Stomach (tissue), 19 donors: ENCODE measurements at places on chromosomes 7 and 10. TPM values are rescaled to one million over a fixed set of nuclear protein-coding genes. Genes with fewer than 3 reads are reported as not detected.

DNA sequence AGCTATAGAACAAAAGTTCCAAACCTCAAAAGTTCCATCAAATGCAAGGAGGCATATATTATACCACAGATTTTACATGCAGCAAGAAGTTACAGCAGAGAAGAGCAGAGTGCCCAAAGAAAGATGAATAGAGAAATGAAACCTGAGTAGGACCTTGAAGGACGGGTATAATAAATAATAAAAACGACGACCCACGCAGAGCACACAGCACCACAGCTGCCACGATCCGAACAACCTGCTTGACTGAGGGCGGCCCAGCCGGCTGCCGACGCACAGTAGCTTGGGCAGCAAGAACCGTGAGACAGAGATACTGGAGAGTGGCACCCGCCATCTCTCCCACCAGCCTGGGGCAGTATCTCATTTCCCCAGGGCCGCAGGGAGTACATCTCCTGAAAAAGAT, 79.0 kb downstream of the HIPK2 start:
- no peak for DNase-seq

DNA sequence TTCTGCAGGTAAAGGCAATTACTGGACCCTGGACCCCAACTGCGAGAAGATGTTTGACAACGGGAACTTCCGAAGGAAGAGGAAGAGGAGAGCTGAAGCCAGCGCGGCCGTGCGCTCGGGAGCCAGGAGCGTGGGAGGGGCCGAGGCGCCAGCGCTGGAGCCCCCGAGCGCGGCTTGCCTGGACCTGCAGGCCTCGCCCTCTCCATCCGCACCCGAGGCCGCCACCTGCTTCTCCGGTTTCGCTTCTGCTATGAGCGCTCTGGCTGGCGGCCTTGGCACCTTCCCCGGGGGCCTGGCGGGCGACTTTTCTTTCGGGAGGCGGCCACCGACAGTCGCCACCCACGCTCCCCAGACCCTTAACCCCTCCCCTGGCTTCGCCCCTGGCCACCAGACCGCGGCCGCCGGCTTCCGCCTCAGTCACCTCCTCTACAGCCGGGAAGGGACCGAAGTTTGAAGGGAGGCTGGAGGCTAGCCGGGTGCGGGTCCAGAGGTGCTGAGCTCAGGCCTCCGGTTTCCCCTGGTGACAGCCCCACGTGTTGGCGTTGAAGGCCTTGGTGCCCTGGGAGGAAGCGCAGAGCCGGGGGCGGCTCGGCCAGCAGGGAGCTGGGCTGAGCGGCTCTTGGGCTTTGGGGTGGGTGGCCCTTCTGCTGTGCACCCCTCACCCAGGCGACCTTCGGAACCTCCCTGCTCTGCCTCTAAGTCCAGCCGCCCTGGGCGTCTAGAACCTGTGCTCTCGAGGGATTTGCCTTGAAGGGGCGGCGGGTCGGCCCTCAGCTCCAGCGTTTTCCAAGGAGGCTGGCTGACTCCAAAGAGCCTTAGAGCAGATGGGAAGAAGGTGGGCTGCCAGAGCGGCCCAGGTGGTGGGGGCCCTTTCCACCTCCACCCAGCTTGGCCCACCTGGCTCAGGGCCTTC, 1.8 kb downstream of the FOXI2 start:
- DNase-seq: no peak

- DNase-seq: no peak
Observed at GRCh38 chr7:70504254-70504653, 627.7 kb upstream of the GALNT17 start.

- DNase-seq: no peak
Observed at GRCh38 chr10:97889461-97890265, 40.0 kb downstream of the GOLGA7B start.

GRCh38 chr10:79266084-79266483, 81.2 kb upstream of the PPIF start:
- no peak for DNase-seq

DNA sequence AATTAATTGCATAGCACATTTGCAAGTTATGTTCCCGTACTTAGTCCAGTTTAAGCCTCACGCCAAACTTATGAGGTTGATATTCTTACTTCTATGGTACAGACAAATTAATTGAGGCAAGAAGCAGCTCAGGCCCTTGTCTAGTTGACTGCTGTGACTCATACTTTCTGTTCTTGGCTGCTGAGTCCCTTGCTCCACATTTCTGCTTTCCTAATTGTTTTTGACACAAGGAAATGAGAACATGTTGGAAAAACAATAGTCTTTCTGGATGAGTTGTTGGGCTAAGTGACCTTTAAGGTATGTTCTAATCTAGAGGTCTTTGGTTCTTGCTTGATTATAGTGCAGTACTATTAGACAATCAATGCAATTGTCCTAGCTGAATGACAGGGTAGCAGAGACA, 331.8 kb downstream of the NRG3 start:
- no peak for DNase-seq

GRCh38 chr10:75344170-75344569, 57.4 kb downstream of the ZNF503 start:
- DNase-seq: no peak

DNA sequence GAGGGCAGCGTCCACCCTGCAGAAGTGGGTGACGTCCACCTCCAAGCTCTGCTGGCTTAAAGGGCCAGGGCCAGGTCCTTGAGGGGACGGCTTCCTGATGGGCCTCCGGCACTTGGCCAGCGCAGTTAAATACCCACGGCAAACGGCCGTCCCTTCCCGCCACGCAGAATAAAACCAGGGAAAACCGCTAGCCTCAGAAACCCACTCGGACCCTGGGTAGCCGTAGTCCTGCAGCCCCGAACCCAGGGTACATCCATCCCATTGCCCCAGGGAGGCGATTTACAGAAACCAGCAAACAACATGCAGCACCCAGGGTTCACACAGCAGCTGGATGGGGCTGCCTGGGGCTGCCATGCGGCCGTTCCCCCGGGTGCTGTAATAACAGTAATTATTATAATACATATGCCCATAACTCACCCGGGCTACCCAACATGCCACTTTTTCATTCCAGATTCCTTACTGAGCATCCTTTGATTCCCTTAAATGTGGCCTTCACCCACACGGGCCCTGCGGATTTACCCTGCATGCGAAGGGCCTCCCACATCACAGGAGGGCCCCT, 81.5 kb upstream of the PDGFA start:
- DNase-seq: no peak

DNA sequence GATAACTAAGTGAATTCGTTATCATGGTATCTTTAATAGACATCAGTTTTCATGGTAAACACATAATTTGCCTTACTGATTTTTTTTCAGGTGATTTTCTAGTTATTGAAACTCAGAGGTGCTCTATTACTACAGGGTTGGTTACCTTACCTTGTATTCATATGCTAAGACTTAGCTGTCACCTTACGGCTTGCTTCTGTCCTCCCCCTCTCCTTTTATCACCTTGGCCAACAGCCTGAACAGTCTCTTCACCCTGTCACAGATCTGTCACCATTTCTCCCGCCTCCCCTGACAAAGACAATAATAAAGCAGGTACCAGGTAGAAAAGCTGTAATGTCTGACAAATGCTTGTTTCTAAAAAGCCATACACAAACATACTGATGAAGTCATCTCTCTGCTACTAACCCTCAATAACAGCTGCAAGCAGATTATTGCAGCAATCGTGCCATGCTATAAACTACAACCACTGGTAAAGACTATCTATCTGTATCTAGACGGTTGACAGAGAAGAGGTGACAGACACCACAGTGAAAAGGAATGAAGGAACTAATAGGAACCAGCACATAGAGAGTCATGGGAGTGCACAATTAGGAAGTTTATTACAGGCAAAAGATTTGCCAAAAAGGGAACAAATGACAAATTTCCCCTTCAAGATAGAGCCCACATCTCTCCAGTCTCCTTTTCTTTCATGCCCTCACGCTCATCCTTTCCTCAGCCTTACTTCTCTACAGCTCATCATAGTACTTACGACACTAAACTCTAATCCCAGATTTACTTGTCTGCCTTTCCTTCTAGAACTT, 57.2 kb downstream of the ARHGAP12 start:
- DNase-seq: no peak

- no peak for DNase-seq
Observed at GRCh38 chr10:64484811-64485330, 963.7 kb downstream of the REEP3 start.

The LHFPL3 gene
- total RNA-seq: 0.55 TPM

The MRLN gene
- not detected for total RNA-seq

The ST8SIA6 gene
- 3.7 TPM for total RNA-seq

The IFT22 gene
- 11.7 TPM for total RNA-seq

The CNPY1 gene
- 0.18 TPM for total RNA-seq
